ENCODE measurements at places on chromosomes 7 and 10.

- H3K4me1 ChIP-seq: no peaks in the 10 kb centered on the region
- H3K27me3 ChIP-seq: no peaks in the 10 kb centered on the region
- DNase-seq: no peak
- H3K36me3 ChIP-seq: no peaks in the 10 kb centered on the region
- H3K27ac ChIP-seq: no peak overlapping the region
- no peak overlapping the region for H3K4me3 ChIP-seq
These were observed 218.5 kb upstream of the STK17A start for GRCh38 chr7:43364391-43364790.

DNA sequence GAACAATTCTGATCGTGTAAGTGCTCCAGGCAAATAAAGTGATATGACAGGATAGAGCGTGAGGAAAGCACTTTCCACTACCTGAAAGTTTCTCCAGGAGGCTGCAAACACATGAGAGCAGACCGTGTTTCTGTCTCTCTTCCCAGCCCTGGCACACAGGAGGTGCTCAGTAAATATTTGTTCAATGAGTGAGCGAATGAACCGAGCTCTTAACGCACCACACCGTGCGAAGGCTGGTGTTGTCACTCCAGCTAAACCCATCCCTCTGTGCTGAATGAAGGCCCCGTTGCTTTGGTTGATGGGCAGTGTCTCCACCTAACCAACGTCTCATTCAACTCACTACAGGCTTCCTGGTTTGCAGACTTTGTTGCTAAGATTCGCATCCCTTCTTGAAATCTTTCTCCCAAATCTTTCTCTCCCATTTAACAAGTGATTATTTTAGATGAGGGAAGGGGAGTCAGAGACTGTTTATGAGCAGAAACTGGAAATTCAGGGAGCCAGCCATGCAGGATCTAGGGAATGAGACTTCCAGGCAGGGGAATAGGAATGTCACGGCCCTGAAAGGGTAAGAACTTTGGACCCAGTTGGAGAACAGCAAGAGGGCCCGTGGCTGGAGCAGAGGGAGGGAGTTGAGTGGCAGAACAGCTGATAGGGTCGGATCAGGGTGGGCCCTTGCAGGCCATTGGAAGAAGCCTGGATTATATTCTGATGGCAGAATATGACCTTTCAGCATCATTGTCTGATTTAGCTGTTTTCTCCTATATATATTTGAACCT lies 282.6 kb downstream of the CAMK1D start:
- H3K27ac ChIP-seq: no peak overlapping the region
- H3K27me3 ChIP-seq: no peaks in the 10 kb centered on the region
- DNase-seq: no peak
- H3K4me3 ChIP-seq: no peak overlapping the region
- H3K4me1 ChIP-seq: peaks cover 4% of the 10 kb centered on the region

DNA sequence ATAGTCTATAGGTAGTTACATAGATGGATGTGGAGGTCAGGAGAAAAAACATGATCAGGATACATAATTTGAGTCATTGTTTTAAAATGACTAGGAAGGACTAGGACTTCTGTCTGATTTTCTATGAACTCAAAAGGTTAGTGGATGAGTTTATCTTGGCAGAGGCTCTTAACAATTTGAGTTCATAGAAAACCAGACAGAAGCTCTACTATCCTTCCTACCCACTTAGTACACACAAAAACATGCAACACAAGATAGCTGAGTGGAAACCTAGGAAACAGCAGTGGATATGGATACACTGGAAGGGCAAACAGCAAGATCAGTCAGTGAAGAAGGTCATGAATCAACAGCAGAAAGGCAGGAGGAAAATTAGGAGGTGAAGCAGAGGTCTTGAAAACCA lies 84.6 kb downstream of the VPS50 start:
- no peaks in the 10 kb centered on the region for H3K36me3 ChIP-seq
- H3K27me3 ChIP-seq: no peaks in the 10 kb centered on the region
- H3K4me1 ChIP-seq: no peaks in the 10 kb centered on the region

DNA sequence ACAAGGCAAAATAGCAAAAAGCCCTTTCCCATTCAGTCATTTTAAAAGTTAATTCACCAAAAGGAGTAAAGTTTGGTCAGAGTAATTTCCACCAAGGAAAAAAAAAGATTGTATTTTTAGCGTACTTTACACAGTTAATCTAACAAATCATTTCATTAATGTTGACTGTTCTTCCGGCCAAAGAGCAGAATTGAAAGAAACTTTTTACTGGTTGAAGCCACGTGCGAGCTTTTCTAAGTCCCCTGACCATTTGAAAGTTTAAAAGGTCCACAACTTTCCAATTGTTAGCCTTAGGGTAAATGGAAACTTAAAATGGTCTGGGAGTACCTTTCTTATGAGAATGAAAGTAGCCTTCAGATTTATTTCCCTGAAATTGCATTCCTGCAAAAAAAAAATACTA lies 296.7 kb downstream of the ARL4A start:
- H3K4me3 ChIP-seq: no peak overlapping the region
- no peak for DNase-seq
- H3K36me3 ChIP-seq: no peaks in the 10 kb centered on the region
- H3K27ac ChIP-seq: no peak overlapping the region

DNA sequence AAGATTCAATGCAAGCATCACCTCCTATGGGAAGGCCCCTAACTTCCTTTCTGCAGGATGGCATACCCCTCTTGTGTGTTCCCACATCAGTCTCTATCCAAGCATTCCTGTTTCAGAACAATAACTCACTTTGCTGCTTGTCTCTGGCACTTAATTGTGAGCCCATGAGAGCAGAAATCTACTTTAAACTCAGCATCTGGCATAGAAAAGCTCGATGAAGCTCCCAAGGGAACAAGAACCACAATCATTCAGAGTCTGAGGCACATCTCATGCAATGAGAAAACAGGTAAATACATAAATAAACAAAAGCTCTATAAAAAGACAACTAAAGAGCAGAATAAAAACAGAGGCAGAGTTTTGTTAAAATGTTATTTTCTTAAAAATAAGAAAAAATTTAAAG lies 66.2 kb downstream of the VPS41 start:
- peaks cover 3% of the 10 kb centered on the region for H3K4me1 ChIP-seq
- H3K27me3 ChIP-seq: no peaks in the 10 kb centered on the region
- no peaks in the 10 kb centered on the region for H3K36me3 ChIP-seq
- no peak overlapping the region for H3K27ac ChIP-seq
- DNase-seq: no peak

- no peaks in the 10 kb centered on the region for H3K4me1 ChIP-seq
- H3K27me3 ChIP-seq: no peaks in the 10 kb centered on the region
- no peak for DNase-seq
- H3K4me3 ChIP-seq: no peak overlapping the region
- H3K27ac ChIP-seq: no peak overlapping the region
These were observed 154.7 kb downstream of the RNLS start for GRCh38 chr10:88428442-88428841.

GRCh38 chr7:157016024-157016351 lies 5.5 kb upstream of the MNX1 start:
- 0 out of 2 replicates have a peak overlapping the region, but pooled peaks have one; percentile 3 for H3K4me3 ChIP-seq
- peaks cover 41% of the 10 kb centered on the region for H3K4me1 ChIP-seq
- H3K27ac ChIP-seq: no peak overlapping the region
- DNase-seq: no peak
- H3K36me3 ChIP-seq: no peaks in the 10 kb centered on the region
- H3K27me3 ChIP-seq: peaks cover 14% of the 10 kb centered on the region

GRCh38 chr7:17126413-17127268 lies 171.8 kb upstream of the AHR start:
- H3K27me3 ChIP-seq: no peaks in the 10 kb centered on the region
- peak overlapping the region; percentile 52 for H3K27ac ChIP-seq
- H3K36me3 ChIP-seq: no peaks in the 10 kb centered on the region

DNA sequence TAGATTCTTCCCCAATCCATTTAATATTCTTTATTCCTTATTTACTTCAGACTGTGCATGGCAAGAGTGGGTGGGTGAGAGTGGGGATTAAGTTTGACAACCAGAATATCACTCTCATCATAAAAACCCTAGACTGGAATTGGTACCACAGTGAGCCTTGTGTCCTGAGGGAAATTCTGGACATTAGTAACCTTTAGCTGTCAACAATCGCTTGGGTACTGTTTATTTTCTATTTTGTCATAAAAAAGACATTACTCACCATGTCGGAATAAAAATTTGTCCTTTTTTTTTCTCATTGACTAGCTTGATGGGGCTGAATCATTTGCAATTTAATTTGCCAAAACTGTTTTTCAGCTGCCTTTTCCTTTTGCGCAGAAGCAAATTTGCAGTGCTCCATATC lies 176.1 kb upstream of the SEMA3C start:
- DNase-seq: no peak
- H3K27ac ChIP-seq: no peak overlapping the region
- no peaks in the 10 kb centered on the region for H3K4me1 ChIP-seq
- no peaks in the 10 kb centered on the region for H3K36me3 ChIP-seq
- H3K27me3 ChIP-seq: no peaks in the 10 kb centered on the region

DNA sequence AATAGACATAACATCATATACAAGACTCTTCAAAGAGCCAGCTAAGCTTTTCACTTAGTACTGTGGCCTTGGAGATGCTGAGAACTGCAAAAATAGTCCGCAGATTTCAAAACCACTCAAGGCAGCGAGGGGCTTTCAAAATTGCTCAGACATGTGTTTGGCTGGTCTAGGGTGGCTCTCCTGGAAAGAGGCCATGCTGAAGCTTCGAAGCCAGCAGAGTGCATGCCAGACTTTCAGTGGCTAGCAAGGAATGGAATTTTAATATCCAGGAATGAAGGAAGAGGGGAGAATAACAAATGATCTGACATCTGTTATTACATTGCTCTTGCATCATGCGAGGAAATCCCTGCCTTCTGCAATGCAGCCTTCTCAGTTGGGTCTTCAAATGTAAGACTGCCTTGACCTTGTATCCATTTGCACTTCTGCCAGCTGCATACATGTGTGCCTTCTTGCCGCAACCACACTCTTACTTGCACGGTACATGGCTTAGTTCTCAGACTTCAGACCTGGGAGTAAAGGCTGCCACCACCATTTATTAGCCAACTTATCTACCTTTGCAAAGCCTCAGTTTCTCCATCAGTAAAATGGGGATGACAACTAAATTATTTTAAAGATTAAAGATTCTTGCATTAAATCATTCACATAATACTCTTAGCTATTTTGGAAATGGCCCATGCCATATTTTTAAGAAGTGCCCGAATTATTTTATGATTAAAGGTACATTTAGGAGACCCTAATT lies 55.9 kb downstream of the ITIH5 start:
- no peak overlapping the region for H3K4me3 ChIP-seq
- no peak overlapping the region for H3K27ac ChIP-seq
- H3K27me3 ChIP-seq: no peaks in the 10 kb centered on the region

GRCh38 chr10:97659589-97659988 lies 19.1 kb downstream of the PI4K2A start:
- no peak overlapping the region for H3K27ac ChIP-seq
- no peak for DNase-seq
- H3K36me3 ChIP-seq: peaks cover 5% of the 10 kb centered on the region

DNA sequence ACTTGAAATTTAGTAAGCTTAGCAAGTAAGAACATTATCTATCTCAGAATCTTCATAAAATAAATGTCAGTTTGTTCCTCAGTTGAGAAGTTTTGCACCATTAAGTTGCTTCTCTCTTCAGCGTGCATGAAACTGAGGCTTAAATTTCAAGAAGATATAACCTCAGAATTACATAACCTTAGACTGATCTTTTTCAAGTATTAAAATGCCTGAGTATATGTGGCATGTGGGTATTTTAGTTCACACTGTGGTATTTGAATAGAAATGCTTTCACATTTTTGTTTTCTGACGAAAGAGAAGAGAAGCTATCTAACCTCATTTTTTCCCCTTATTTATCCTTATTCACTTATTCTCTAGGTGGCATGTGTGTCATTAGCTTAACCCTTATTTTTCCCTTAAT lies 104.1 kb downstream of the PHF14 start:
- no peak for DNase-seq
- H3K4me3 ChIP-seq: no peak overlapping the region
- peaks cover 9% of the 10 kb centered on the region for H3K4me1 ChIP-seq
- no peak overlapping the region for H3K27ac ChIP-seq
- H3K36me3 ChIP-seq: no peaks in the 10 kb centered on the region
- no peaks in the 10 kb centered on the region for H3K27me3 ChIP-seq

DNA sequence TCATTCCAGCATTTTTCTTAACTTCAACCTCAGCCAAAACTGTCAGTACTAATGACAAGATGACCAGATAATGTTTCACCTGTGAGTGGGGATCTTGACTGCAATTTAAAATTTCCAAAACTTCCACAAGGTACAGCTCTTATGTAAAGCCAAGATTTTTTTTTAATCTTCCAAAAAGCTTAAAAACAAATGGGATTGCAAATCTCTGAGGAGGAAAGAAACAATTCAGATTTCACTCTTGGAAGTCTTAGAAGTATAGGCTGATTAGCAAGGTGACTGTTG lies 90.2 kb downstream of the AGMO start:
- no peak overlapping the region for H3K4me3 ChIP-seq
- H3K4me1 ChIP-seq: no peaks in the 10 kb centered on the region
- H3K36me3 ChIP-seq: no peaks in the 10 kb centered on the region

DNA sequence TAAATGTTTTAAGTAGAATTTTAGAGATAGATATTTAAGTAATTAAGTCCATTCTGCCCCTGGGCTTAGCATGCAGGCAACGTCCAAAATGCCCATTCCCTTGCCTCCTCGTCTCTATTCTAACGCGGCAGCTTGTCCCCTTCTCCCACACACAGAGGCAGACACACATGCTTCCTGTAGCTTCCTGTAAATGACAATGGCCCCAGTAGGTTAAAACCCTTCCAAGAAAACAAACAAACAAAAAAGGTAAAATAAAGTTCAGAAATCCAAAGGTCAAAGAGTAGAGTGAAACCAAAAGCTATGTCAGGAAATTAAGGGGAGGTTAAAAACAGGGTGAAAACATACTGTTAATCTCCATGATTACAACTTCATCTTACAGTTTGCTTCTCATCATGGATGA lies 857.6 kb downstream of the GATA3 start:
- H3K36me3 ChIP-seq: no peaks in the 10 kb centered on the region
- H3K4me3 ChIP-seq: no peak overlapping the region
- H3K27me3 ChIP-seq: no peaks in the 10 kb centered on the region
- no peaks in the 10 kb centered on the region for H3K4me1 ChIP-seq
- DNase-seq: no peak
- H3K27ac ChIP-seq: no peak overlapping the region

DNA sequence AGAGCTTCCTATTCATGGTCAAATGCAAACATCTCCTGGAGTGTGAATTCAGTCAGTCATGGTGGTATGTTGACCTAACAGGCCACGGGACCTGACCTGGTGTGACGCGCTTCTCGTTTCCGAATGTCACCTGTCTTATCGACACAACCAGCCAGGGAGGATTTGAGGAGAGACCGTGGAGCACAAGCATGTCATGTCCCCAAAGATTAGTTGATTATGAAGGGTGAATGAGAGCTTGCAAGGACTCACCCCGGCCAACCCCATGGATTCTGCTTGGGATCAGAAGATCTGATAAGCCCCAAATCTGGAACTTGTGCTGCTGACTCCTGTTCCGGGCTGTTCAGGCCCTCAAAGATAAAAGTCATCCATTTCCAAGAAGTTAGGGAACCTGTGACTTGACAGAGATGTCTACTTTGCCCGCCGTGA lies 10.5 kb downstream of the ADRA2A start:
- no peak for DNase-seq
- H3K4me1 ChIP-seq: no peaks in the 10 kb centered on the region
- H3K27ac ChIP-seq: no peak overlapping the region
- no peak overlapping the region for H3K4me3 ChIP-seq
- no peaks in the 10 kb centered on the region for H3K36me3 ChIP-seq
- no peaks in the 10 kb centered on the region for H3K27me3 ChIP-seq

Data from GM12878 (cell line).